Mesothelial cell of epicardium (in vitro differentiated cells): ENCODE measurements at places on chromosomes 7 and 10.

DNA sequence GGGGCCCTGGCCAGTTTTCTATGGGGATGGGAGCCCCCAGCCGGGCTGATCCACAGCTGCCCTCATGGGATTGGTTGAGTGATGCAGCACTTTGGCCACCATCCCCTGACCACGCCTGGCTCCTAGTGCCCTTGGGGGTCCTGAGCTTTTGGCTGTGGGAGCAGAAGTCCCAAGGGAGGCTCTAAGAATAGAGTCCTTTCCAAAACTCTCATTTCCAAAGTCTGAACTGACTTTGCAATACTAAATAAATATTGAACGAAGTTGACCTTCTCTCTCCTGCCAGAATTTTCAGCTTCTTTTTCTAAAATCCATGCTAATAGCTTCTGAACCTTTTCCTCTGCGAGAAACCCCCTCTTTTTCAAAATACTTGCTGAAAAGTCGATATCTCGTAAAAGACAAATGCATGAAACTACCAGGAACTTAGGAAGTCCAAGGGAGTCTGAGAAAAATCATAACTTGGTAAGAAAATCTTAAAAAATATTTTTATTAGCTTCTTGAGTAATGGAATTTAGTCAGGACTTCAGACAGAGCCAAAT is 62.7 kb upstream of the IGFBP3 start:
- no peak for DNase-seq

DNA sequence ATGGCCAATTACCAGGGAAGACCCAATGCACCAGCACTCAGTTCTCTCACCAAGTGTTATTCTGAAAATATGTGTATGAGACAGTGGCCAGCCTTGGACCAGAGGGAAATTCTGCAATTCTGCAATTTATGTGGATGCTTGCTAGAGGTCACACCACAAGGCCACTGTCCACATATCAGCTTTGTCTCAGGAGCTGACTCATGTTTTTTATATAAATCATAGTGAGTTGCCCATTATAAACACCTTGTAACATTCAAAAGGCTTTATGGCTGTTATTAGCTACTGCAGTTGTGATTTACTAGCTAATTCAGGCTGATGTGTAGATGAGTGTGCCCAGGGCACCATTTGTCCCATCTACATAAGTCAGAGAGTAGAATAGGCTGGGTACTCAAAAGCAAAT is 649.0 kb downstream of the LRMDA start:
- DNase-seq = no peak

GRCh38 chr10:131429942-131430341 is 118.4 kb upstream of the TCERG1L start:
- no peak for DNase-seq

- no peak for DNase-seq
Measured at GRCh38 chr10:11877591-11877905, 54.4 kb downstream of the PROSER2 start.

DNA sequence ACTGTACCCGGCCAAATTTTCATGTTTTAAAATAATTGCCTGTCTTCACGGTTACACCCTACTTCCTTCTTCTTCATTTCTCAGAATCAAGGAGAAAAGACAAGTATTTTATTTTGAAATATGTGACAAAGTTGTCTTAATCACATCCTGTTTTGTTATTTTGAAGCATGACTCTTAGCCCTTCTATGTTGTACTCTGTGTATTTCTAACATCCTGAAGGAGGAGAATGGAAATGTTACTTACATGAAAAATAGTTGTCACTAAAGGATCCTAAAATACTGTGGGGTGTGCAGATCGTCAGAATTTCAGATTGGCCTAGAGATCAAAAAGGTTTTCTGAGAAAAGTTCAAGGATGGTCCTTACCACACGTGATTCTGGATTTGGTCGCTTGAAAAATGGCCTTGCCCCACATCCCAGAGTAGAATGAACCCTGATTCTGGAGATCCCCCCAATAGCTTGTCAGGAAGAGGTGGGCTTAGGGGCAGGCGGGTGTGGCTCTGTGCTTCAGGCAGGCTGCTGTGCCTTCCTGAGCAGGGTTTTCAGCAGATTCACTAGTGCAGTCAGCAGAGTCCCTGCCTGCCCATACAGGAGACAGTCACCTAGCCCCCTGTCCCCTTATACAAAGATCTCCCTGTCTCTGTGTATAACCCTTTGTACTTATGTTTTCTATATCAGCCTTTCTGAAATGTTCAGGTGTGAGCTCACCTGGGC is 8.6 kb downstream of the UPP1 start:
- no peak for DNase-seq

DNA sequence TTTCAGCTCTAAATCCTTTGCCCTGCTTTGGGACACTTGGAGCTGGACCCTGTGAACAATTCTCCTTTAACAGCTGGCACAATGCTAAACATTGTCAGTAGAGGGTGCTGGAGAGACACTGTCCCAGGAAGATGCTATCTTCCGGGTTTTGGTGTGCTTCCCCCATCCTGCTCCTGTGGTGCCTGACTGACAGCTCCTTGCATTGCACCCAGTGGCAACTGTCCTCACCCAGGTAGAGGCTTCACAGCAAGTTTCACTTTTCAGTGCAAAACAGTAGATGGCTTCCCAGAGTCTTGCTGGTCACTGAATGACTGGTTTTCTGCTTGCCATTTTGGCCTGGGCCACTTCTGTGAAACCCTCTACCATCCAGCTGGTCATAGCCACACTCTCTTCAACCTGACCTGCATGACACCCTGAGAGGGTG is 77.3 kb downstream of the CDC14C start:
- DNase-seq = no peak

GRCh38 chr10:96681524-96681923 is 38.8 kb downstream of the PIK3AP1 start:
- no peak for DNase-seq

DNA sequence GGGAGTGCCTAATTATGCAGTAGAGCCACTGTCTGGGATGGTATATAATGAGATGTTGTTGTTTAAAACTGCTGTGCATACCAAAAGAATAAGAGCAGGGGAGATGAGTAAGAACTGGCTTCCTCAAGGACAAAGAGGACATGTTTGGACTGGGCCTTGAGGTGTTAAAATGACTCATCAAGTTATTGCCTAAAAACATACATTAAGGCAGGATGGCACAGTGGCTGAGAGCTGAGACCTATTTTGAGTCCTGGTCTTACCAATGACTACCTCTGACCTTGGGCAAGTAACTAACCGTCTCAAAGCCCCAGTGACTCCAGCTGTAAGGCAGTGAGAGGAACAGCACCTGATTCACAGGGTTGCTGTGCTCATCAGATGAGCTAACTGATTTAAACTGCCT is 71.1 kb downstream of the CFAP58 start:
- DNase-seq = no peak

DNA sequence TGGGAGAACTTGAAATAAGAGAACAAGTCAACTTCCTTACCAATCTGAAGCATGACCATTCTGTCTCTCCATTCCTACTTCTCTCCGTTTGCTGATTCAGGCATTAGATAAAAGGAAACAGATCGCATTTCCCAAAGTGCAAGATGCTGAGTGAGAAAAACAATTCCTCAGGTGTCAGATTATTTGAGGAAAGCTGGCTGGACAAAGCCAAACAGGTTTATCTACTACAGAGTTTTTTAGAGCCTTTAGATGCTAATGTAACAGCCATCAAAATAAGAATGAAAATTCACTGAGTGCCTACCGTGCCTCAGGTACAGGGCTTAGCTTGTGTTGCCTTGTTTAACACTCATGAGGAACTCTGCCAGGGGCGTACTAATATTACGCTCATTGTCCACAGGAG is 135.9 kb upstream of the MBL2 start:
- no peak for DNase-seq

DNA sequence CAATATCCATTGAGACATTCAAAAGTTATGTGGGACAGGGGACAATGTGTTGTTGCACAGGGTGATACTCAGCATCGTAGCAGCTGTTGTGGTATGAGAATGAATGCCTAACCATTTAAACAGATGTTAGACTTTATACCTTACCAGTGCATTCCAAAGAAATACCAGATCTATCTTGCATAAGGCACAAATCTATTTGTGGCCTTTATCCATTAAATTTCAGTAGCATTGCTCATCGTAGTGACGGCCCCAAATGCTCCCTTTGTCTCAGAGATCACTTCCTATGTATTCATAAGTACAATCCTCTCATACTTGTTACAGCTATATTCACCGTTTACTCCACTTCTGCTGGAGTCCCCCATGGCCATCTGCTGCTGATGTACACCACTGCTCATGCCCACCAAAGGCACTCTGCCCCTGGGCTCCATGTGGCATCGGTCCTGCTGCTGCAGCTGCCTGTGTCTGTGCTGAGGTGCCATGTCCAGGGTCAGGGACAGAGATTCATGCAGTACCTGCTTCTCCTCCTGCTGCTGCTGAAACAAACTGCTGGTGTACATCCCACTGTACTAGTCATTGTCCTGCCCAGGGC is 96.3 kb downstream of the CPED1 start:
- no peak for DNase-seq

GRCh38 chr7:155663937-155664336 is 19.5 kb downstream of the RBM33 start:
- no peak for DNase-seq

DNA sequence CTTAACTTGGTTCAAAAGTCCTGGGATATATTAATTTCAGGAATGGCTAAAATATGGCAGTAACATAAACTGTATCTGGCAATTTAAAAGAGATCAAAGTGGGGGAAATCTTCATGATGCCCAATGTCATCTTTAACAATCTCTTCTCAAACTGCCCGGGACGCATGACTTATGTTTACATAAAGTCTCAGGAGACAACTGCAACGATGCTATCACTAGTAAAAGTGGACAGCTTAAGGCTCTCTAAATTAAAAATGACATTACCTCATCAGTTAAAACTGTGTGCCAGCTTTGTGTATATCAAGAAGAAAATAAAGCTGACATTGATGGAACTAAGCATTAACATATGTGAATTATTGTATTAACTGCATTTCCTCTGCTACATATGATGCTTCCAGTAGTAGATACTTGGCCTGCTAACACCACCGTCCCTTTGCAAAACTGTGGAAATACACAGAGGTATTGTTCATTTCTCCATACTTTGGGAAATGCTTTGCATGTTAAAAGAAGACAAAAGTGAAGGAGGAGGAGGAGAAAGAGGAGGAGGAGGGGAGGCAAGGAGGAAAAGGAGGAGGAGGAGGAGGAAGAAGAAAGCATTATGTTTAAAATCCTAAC is 62.4 kb downstream of the NRP1 start:
- DNase-seq = no peak

DNA sequence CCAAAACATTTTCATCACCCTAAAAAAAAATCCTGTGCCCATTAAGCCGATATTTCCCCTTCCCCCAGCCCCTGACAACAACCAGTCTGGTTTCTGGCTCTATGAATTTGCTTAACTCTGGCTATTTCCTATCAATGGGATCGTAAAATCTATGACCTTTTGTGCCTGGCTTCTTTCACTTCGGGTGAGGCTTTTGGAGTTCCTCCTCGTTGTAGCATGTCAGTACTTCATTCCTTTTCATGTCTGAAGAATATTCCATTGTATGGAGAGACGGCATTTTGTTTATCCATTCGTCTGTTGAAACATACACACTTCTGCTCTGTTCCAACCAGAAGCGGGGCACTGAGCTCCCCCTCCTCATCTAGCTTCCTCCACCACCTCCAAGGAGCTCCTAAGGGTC is 29.5 kb downstream of the TACC2 start:
- DNase-seq = no peak

DNA sequence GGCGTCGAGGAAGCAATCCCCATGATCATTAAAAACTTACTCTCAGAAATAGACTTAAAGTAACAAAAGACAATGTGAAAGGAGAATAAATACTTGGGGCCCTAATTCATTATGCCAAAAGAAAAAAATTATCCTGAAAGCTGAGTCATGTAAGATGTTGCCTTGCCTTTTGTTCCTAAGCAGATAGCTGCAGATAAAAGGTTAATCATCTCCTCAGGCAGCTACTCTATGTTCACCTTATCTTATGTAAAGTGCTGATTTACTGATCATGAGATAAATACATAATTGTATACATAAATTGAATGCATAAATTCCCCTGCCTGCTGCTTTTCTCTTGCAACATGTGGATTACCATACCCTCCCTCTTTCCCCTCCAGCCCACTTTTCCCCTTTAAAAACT is 28.1 kb upstream of the CREB3L2 start:
- DNase-seq = no peak

DNA sequence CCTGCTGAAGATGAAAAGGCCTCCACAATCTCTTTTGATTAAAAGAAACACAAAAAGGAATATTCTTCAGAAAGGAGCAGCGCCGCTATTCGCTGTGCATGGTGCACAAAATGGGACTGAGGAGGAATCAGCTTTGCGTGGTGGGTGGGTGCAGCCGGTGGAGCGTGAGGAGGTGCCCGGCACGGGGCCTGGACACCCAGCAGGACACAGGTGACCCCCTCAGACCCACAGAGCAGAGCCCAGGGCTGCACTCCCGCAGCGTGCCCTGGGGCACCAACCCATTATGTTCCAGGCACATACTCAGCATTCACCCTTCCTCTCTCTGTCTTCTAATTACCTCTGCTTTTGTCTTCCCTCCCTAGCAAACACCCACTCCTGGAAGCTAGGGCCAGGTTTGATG is 238.0 kb upstream of the PPP2R2D start:
- DNase-seq = no peak

GRCh38 chr7:107582875-107583274 is 2.8 kb downstream of the BCAP29 start:
- DNase-seq = no peak

- no peak for DNase-seq
Measured at GRCh38 chr10:30749385-30749784, 119.8 kb upstream of the LYZL2 start.

GRCh38 chr10:120336911-120337540 is 120.0 kb upstream of the PLPP4 start:
- peak; percentile 66 for DNase-seq

DNA sequence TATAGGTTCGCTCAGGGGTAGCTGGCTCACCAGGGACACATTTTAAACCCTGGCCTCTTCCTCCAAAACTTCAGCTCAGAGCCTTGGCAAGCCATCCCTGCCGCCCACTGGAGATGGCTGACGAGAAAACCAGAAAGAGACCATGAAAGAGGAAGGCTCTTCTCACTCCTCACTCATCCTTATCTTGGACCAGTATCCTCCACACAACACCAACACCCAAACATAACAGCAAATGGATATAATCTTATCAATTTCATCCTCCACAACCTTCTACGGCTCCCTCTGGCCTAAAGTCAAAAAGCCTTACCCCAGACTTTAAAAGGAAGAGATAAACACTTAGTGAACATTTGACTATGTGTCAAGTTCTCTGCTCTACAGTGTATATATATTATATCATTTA is 26.9 kb downstream of the DLG5 start:
- DNase-seq = no peak

DNA sequence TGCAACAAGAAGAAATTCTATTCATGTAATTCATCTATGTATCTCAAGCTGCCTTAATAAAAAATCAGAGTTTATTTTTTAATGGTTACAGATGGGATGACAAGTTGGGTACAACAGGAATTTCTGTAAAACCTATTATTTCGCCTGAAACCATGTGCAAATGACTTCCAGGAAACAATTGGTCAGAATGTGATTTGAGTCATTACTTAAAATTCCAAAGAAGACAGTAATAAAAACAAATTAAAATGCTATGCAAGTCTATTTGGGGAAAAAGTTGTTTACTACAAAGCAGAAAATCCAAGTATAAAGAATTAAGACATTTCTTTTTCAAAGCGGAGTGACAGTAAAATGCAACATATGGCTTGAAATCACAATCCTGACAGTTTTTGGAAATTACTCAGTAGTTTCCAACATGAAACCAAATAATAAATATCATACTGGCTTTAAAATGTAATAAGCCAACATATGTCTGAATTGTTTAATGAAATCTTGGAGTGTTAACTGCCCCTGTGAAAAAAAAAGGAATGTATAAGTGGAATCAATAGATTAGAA is 41.5 kb upstream of the SEMA3C start:
- DNase-seq = no peak
